ENCODE measurements at places on chromosomes 13 and 19.
A peak's percentile ranks its signal among the peaks of the same experiment; 100 is the strongest.

- DNase-seq, result no peak
These were observed 15.9 kb downstream of the LDLR start for GRCh38 chr19:11105014-11105636.

- peak; percentile 17 for DNase-seq
These were observed at the start of gene GAS6 for GRCh38 chr13:113863524-113864272. GAS6 (minus strand) TSS chr13:113864076; CDS start chr13:113863920, 156 bp downstream.

GRCh38 chr19:18833849-18834643, 2.3 kb downstream of the UPF1 start:
- DNase-seq, result no peak

- no peak for DNase-seq
These were observed 36.7 kb upstream of the C13orf46 start for GRCh38 chr13:114010401-114011101.

- no peak for DNase-seq
These were observed 8.3 kb downstream of the STXBP2 start for GRCh38 chr19:7645163-7645562.

DNA sequence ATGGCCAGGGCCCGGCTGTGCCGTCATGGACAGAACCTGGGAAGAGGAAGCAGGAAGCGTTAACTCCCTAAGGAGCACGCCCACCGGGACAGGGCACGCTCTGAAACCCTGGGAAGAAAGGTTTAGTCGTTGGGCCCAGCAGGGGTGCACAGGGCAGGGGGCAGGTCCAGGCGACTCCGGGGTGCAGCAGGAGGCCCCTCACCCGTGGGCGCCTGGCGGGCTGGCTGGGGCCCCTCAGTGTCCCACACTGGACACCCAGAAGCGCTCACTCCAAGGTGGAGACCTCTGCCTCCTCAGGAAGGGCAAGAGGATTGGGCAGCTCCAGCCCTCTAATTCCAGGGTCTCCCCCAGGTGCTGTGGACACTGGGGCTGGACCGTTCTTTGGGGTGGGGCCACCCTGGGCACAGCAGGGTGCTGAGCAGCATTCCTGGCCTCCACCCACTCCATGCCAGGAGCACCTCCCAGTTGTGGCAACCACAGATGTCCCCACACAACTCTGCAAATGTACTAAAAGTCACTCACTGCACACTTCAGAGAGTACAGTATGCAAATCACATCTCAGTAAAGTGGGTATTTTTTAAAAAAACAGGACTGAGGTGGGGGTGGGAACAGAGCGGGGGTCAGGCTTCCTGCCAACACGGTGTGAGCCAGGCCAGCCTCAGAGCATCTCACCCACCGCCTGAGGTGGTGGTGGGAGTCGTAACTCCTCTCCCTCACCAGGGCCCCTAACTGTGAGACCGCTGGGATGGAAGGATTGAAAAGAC, 35.2 kb downstream of the PIP5K1C start:
- DNase-seq, result no peak

GRCh38 chr13:33073338-33073737, 57.1 kb downstream of the KL start:
- DNase-seq, result no peak

GRCh38 chr19:889662-890295, 3.2 kb downstream of the MED16 start:
- no peak for DNase-seq

- DNase-seq, result no peak
These were observed 71.0 kb downstream of the ERICH6B start for GRCh38 chr13:45544520-45544919.

- DNase-seq, result no peak
These were observed 90.2 kb downstream of the KCTD12 start for GRCh38 chr13:76795701-76796695.

DNA sequence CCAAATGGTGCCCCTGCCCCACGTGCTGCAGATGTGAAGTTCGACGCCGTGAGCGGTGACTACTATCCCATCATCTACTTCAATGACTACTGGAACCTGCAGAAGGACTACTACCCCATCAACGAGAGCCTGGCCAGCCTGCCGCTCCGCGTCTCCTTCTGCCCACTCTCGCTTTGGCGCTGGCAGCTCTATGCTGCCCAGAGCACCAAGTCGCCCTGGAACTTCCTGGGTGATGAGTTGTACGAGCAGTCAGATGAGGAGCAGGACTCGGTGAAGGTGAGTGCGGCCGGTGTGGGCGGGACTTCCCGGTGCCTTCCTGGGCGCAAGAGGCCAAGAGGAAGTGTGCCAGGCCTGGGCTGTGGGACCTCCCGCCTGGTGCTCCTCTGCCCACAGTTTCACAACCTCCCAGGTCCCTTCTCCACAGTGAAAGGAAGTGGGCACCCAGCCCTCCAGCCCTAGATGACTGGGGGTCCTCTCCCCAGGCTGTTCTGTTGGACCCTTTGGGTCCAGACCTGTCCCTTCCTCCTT, 14.1 kb upstream of the RELB start:
- DNase-seq, result no peak

GRCh38 chr19:3698386-3698950, 1.8 kb downstream of the PIP5K1C start:
- no peak for DNase-seq

DNA sequence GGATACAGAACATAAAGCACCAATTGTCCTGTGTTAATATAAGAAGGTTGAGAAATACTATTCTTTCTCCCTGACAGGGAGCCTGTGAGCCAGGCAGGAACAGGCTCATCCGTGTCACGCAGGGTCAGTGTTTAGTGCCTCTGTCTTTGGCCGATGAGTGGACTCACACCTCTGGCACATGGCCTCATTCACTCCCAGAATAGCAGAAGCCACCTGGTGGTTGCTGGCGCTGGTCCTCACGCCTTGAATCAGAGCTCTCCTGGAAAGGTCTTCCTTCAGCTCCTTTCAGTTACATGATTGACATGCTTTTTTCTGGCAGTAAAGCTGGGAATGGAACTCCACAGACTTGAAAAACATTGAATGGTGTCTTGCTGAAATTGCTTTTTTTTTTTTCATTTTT, 28.1 kb upstream of the SIAH3 start:
- DNase-seq, result no peak

- no peak for DNase-seq
These were observed 53.0 kb downstream of the PEPD start for GRCh38 chr19:33468361-33469170.

DNA sequence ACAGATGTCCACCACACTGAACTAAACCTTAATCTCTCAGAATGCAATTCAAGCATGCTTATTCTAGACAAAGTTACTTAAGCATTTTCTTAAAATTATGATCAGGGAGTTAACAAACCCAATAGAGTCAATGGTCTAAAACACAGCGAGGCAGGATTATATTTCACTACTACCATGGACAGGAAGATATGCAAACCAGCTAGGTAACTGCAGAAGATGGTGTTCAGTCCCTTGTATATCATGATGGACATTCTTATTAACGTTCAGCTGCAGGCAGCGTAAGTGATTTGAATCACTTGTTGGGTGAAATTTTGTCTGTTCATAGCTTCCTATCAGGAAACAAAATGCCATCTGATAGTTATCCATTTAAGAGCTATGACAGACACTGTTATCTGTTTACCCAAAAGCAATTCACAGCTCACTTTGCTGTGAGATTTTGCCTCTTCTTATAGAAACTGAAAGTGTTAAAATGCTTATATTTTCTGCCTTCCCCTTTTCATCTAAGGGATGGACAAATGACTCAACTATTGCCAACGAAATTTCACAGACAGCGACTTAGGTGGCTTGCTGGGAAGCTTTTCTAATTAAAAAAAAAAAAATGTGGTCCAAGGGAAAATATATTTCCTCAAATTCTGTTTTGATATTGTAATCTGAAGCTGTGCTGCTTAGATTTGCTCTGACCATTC, 591.9 kb downstream of the DACH1 start:
- DNase-seq, result no peak

- DNase-seq, result no peak
These were observed 453.3 kb downstream of the TSHZ3 start for GRCh38 chr19:30895946-30896345.

DNA sequence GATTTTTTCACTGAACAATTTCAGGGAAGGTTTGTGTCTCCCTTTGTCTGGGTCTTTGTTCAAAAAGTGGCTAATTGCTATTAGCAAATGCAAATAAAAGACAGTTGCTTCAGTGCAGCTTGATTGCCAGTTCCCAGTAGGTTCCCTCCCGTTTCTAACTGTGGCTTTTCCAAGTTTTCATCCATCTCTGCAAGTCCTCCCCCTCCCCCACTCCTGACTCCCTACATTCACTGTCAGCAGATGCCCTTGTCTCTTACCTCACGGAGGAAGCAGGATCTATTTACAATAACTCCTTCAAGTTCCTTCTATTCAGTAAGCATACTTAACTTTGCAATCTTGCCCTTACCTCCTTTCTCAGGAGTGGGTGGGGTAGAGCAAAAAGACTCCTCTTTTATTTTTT, 55.4 kb upstream of the SCEL start:
- DNase-seq, result no peak

- DNase-seq, result no peak
These were observed 105.5 kb downstream of the KDM4B start for GRCh38 chr19:5074407-5074806.

DNA sequence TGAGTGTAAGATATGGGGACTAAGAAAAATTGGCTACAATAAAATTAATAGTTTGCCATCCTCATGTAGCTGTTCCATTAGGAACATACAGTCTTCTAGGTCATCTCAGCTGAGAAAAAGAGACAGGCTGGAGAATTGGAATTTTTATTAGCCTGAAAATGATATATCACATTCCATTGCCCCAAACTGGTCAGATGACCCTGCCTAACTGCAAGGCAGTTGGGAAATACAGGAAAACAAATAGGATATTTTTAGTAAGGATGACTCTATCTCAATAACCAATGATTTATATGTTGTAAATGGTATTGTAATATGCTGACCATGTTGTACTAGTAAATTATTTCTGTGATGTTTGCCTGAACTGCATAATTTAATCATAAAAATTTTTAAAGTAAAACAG, 673.8 kb downstream of the PCDH9 start:
- DNase-seq, result no peak

GRCh38 chr19:51207747-51208146, 17.1 kb upstream of the CD33 start:
- DNase-seq, result no peak

- no peak for DNase-seq
These were observed 2.1 kb upstream of the FGF9 start for GRCh38 chr13:21668732-21669275.

DNA sequence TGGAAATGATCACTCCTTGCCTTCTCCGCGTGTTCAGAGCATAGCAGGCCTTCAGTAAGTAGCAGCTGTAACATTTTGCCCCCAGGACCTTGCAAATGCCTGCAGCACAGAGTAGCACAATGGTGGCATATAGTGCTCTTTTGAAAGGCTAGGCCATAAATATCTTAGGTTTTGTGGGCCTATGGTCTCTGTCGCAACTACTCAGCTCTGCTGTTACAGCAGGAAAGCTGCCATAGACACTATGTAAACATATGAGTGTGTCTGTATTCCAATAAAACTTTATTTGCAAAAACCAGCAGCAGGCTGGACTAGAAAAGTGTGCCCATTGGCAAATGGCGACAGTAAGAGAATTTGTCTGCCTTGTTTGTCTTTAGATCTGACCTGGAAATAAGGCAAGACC, 9.4 kb downstream of the ITPKC start:
- DNase-seq, result no peak

- no peak for DNase-seq
These were observed 10.1 kb downstream of the SIX5 start for GRCh38 chr19:45758921-45759320.

DNA sequence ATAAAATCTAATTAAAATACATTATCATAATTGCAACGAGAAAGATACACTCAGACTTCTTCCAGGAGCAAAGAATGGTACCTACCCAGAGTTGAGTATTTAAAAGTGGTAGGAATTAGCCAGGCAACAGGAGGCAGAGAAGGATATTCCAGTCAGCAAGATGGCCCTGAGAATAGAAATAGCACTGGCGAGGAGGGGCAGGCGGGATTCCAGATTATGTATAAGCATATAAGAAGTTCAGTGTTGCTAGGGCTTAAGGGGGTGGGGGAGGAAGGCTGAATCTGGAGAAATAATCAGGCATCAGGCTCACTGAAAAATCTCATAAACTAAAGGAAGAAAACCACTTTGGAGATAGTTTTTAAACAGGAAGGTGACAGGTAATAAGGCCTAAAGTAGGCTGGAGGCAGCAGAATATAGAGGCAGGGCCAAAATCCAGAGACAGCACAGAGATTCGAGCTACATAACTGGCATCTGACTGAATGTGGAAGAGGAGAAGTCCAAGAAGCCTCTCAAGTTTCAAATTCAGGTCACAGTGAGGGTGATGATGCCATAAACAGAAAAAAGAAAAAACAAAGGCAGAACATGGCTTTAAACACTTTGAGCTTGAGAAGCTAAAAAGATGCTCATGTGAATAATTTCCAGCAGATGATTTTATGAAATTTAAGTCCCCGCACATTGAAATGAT, 7.5 kb downstream of the KPNA3 start:
- DNase-seq, result no peak

GRCh38 chr13:23628250-23628649, 58.0 kb downstream of the TNFRSF19 start:
- DNase-seq, result no peak

- DNase-seq, result no peak
These were observed 10.8 kb upstream of the PDCD5 start for GRCh38 chr19:32570081-32570785.

DNA sequence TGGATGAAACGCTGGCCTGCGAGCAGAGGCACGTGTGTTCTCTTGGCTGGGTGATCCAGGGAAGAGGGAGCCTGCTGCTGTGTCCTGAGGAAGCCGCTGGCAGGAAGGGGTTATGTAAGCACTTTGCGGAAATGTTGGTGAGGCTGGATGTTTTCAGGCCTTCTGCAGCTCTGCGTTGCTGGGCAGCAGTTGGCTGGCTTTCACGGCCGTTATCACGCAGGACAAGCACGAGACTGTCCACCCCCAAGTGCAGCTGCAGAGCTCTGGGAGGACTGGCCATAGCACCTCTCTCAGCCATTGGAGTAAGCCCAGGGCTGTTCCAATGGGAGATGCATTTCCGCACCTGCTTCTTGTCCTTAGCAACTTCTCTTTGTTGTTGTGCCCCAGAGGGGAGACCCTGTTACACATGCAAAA, 146.9 kb upstream of the SOX21 start:
- DNase-seq, result no peak

DNA sequence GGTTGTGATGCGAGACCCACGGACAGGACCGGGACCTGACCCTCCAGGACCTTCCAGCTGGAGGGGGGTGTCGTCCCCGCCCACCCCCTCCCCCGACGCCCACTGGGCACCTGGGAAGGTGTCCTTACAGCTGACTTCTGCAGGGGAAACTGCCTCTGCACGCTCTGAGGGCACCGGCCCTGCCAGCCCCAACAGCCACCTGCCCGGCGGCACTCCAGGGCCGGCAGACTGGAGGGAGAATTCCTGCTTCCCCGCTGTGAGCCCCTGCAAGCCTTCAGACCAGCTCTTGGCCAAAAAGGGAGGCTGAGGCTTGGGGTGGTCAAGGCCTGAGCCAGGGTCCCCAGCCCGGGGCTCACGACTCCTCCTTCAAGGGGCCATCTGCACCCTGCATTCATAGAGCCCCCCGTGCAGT, 1.2 kb downstream of the CNN2 start:
- no peak for DNase-seq

DNA sequence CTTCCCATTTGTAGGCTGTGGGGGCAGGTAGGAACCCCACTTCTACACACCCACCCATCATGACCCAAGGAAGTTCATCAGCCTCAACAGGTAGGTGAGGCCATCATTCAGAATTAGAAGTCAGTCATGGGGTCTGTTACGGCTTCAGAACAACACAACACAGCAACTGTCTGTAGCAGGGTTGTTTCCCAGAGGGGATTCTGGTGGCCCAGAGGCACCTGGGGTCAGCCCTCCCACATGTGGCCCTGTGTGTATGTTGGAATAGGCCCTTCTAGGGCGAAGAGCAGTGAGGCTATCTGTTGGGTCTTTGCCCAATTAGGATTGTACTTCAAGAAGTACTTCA, 3.4 kb downstream of the IGFLR1 start:
- DNase-seq, result no peak

- no peak for DNase-seq
These were observed 1.1 kb downstream of the RPL36 start for GRCh38 chr19:5690955-5691821.

All from omental fat pad (tissue), 4 donors.